ENCODE measurements at places on chromosomes 2 and 18. TPM values are rescaled to one million over a fixed set of nuclear protein-coding genes. Genes with fewer than 3 reads are reported as not detected.

SCN9A gene
- total RNA-seq, result 2.6 TPM

BARD1 gene
- 15.0 TPM for total RNA-seq

LRRC30 gene
- not detected for total RNA-seq

RAB6C gene
- total RNA-seq, result not detected

PLA2R1 gene
- total RNA-seq, result 15.4 TPM

IL36RN gene
- not detected for total RNA-seq

CHRND gene
- not detected for total RNA-seq

RNF144A gene
- 1.7 TPM for total RNA-seq

ERICH2 gene
- not detected for total RNA-seq

SCN2A gene
- 1.8 TPM for total RNA-seq

RNU2-63P gene
- not detected for total RNA-seq

CTDP1 gene
- total RNA-seq, result 21.9 TPM
